ENCODE measurements at places on chromosomes 5 and 9.
A peak's percentile ranks its signal among the peaks of the same experiment; 100 is the strongest.

DNA sequence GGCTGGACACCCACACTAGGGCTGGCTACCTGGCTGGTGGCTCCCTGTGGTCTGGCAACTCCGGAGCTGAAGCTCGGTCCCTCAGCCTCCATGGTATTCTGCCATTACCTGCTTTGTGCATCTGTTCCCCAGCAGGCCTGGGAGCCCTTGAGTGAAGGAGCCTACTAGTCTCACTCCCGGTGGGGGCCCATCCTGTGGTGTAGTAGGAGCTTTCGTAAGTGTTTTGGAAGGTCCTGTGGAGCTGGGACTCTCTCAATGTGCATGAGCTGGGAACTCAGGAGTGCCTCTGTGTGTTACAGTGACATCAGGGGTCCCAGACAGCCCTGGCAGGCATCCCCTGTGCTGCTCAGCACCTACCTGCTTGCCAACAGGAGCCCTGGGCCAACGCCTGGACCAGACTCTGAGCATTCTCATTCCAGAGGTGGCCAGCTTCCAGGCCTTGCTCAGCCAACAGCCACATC is 267.1 kb downstream of the GADD45G start:
- DNase-seq: no peak

GRCh38 chr9:98575379-98576346 is 133.1 kb downstream of the GABBR2 start:
- no peak for DNase-seq

DNA sequence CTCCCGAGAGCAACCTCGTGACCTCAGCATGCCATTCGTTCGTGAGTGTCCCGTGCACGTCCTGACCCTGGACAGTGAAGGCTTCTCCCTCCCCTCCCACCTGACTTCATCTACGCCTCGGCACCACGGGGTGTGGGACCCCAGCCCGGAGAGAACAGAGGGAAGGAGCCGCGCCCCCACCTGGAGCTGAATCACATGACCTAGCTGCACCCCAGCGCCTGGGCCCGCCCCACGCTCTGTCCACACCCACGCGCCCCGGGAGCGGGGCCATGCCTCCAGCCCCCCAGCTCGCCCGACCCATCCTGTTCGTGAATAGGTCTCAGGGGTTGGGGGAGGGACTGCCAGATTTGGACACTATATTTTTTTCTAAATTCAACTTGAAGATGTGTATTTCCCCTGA is 38.3 kb upstream of the FCN2 start:
- DNase-seq: no peak

DNA sequence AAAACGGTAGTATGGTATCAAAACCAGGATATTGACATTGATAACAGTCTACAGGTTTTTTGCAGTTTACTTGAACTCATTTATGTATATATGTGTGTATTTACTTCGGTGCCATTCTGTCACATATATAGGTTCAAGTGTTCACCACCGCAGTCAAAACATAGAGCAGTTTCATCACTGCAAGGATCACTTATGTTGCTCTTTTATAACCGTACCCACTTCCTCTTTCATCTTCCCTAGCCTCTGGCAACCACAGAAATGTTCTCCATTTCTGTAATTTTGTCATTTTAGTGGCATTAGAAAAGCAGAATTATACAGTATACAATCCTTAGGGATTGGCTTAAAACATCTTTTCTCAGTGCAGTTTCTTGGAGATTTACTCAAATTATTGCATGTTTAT is 90.3 kb downstream of the SH3GL2 start:
- no peak for DNase-seq

- DNase-seq: peak; percentile 5
Observed at GRCh38 chr9:79812507-79813257, 240.9 kb downstream of the TLE4 start.

DNA sequence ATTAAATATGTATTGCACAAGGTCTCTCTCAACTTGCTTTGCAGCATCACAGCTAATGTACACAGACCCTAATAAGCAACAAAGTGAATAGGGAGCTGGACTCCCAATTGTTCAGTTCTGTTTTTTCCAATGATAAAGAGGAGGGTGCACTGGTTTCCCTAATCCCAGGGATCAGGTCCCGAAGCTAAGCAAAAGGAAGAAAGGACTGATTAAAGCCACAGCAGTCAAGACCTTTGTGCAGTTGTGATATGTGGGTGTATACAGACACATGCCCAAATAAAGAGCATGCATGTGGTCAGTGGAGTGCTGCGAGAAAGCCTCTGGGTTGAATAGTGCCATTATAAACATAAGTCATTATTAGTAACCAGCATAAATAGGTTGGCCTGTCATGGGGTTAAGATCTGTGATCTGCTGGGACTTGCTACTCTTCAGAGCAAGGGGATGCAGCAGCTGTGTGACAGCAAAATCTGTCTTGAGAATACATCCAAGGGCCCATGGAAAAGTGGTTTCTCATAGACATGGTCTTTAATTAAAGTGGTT is 1863.1 kb upstream of the WWC1 start:
- no peak for DNase-seq

GRCh38 chr9:137161558-137162486 is 8.0 kb downstream of the LRRC26 start:
- no peak for DNase-seq

DNA sequence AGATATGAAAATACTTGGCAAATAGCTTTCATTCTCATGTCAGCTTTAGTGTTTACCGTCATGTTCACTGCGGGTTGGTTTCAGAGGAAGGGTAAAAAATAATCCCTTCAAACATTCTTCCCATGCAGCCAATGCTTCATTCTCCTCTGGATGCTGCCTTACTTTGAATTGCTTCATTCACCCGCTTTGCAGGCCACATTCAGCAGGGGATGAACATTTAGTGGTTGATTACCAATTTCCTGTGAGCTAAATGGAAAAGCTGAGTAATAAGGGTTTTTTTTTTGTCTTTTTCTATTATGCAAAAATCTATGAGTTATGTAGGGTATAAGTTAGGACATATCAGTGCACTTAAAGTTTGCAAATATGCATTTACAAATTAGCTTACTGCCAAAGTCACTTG is 96.3 kb upstream of the MEF2C start:
- DNase-seq: no peak

- DNase-seq: peak; percentile 68
Observed at GRCh38 chr5:175464074-175464941, 14.1 kb upstream of the SFXN1 start.

GRCh38 chr5:6496207-6496584 is 47.5 kb downstream of the UBE2QL1 start:
- DNase-seq: no peak

GRCh38 chr9:113580041-113580953 is 116.8 kb downstream of the RGS3 start:
- peak; percentile 68 for DNase-seq

DNA sequence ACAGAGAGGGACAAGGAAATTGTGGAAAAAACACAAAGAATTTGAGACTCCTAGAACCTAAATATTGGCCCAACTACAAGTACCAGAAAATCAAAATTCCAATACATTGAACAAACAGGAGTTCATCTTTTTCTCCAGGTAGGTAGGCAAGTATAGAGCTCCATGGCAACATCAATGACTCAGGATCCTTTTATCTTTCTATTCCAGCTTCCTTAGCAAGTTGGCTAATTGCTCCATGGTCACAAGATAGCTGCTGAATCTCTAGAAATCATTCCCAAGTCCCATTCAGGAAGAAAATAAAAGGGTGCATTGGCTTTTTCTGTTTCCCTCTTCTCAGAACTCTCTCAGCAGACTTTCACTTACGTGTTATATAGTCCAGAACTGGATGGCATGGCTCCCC is 117.9 kb upstream of the MAN2A1 start:
- no peak for DNase-seq

DNA sequence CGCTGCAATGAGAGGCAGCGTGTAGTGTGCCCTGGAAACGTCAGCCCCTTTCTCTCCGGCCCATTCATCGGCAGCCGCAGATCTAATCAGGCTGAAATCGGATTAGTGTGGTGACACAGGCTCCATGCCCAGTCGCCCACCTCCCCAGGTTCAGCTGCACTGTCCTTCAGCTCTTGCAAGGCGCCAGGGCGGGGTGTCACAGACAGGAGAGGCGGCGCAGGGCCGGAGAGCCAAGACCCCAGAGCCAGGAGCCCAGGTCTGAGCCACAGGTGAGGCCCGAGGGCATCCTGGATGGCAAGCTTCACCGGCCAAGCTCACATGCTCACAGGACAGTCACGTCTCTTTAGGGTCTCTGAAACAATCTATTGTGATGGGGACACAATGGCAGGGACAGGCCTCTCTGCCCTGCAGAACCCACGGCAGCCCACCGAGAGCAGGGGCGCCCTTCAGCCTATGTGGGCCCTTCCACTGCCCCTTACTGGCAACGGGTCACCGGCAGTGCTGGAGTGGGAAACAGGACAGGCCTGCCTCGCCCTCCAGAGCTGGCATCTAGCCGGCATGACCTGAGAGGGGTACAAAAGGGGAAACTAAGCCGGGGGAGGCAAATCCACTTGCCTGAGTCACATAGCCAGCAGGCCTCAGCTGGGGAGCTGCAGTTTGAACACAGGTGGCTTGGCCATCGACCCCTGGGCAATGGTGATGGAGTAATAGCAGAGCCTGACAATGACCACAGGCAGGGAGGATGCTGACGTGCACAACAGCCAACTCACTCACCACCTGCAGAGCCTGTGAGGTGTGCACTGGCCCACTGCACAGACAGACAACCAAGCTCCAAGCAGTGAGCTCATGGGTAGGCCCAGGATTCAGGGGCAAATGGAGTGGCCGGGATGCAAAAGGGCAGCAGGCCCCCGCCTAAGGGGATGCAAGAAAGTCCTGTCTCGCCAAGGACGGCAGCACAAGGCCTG is 48.1 kb downstream of the VAV2 start:
- no peak for DNase-seq

DNA sequence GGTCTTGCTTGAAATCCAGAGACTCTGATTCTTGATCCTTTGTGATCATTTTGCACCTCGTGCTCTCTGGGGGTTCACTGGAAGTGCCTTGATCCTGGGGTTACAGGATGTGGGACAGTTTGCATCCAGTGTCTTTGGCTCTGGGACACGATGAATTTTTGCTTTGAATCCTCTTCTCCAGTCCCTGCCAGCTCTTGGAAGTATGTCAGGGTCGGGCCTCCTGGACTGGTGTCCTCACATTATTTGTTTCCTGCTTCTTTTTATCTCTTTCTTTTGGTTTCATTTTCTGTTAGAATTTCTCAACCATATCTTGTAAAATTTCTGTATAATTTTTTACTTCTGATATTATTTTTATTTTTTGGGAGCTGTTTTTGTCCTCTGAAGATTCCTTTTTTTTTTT is 34.2 kb downstream of the SECISBP2 start:
- DNase-seq: no peak

GRCh38 chr9:7118633-7119032 is 360.9 kb downstream of the KDM4C start:
- DNase-seq: no peak

- DNase-seq: no peak
Observed at GRCh38 chr5:115335301-115335700, 38.8 kb upstream of the CCDC112 start.

DNA sequence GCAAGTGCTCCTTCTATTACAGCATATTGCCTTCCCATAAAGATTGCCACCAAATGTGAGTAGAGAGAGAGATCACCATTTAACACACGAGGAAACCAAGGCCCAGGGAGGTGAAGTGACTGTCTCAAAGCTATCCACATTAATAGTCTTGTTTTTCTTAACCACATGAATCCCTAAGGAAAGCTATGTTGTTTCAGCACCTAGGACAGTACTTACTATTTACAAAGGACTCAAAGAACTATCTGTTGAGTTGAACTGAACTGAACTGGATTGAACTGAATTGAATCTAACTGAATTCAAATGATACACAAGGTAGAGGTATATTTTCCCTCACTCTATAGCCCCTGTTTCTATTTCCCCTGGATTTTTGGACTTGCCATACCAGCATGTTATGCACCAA is 430.4 kb downstream of the CAAP1 start:
- DNase-seq: no peak

DNA sequence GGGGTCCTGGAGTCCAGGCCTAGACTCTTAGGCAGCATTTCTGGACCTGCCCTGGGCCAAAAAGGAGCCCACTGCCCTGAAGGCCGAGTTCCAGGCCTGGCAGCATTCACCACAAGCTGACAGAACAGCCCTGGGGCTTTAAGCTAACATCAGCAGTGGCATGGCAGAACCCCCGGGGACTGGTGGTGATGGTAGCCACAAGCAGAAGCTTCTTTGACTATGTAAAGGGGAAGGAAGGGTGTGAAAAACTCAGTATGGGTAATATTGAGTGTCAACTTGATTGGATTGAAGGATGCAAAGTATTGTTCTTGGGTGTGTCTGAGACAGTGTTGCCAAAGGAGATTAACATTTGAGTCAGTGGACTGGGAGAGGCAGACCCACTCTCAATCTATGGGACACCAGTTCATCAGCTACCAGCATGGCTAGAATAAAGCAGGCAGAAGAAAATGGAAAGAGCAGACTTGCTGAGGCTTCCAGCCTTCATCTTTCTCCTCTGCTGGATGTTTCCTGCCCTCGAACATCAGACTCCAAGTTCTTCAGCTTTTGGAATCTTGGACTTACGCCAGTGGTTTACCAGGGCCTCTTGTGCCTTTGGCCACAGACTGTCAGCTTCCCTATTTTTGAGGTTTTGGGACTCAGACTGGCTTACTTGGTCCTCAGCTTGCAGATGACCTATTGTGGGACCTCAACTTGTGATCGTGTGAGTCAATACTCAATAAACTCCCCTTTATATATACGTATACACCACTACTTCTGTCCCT is 661.0 kb upstream of the C9orf72 start:
- no peak for DNase-seq

DNA sequence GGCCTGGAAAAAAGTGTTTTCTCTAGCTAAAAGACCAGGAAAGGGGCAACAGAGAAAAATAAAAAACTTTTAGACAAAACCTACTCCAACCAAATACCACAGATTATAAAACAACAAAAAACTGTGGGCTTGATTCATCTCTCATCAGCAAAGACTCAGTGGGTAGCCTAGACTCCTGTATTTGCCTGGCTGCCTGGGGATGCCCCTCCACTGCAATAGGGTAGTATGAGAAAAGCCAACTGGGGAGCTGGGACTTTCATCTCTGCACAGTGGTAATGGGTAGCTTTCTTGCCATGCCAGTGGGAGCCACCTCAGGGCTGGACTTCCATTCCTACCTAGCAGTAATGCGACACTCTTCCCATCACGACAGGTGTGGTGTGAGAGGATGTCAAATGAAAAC is 7.5 kb downstream of the ZNF484 start:
- DNase-seq: no peak

All from CD4-positive, alpha-beta T cell treated with Interleukin-4 for 4 hours (primary cell).